ENCODE measurements at places on chromosomes 3 and 15. TPM values are rescaled to one million over a fixed set of nuclear protein-coding genes. Genes with fewer than 3 reads are reported as not detected.

The CDHR4 gene
- total RNA-seq, result 0.62 TPM

DNA sequence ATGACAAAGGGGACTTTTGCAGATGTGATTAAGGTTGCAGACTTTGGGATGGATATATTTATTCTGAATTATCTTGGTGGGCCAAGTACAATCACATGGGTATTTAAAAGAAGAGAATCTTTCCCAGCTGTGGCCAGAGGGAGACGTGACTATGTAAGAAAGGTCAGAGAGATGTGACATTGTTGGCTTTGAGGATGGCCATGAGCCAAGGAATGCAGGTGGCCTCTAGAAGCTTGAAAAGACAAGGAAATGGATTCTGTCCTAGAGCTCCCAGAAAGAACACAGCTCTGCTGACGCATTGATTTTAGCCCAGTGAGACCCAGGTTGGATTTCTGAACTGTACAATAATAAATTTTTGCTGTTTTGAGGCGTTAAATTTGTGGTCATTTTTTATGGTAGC is 616.0 kb upstream of the TBL1XR1 start:
- no peak for DNase-seq

DNA sequence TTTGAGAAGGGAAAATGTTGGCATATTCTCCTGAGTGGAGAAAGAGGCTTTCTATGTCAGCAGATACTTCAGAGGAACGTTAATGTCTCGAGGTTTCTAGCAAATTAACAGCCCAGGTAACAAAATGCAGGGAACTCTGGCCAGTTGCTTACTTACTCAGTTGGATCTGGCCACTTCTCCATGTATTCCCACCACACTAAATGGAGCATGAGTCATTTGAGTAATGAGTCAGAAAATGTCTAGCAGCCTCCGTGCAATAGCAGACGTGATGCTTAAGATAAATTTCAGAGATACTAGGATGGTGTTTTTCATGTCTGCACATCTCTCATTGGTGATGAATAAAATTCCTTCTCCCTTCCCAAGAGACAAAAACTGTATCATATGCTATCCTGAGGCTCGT is 671.5 kb downstream of the FHIT start:
- no peak for DNase-seq

The CBLB gene
- total RNA-seq, result 90.8 TPM

The SEMA6D gene
- total RNA-seq, result 8.8 TPM

The SLC35A5 gene
- total RNA-seq, result 36.4 TPM

GRCh38 chr3:130242850-130243569 is 102.5 kb upstream of the COL6A5 start:
- no peak for DNase-seq

DNA sequence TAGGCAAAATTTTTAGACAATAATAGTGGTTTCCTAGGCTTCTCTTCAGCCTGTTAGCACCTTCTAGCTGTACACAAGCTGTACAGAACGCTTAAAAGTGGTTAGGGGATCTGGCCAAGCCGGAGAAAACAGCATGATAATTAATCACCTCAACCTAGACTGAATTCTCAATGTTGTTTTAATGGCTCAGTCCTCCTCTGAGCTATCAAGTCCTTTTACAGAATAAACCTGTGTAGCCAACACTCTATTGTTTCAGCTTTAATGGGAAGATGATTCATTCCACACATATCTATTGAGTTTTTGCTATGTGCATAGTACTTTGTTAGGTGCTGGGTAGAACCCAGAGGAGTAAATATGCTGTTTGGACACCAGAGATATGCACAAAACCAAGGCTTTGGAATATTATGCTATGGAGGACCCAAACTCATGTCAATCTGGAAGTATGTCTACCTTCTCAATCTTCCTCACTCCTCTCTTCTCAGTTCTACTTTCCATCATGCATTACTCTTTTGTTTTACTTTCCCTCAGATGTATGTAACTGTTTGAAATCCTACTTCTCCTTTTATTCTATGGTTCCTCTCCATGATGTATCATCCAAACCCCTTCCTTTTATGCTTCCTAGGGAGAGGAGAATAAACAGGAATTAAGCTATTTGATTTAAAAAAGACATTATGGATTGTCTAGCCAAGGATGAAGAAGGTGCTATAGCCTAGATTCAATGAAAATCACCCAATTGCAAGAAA is 27.6 kb upstream of the UBE2E2 start:
- DNase-seq, result no peak

GRCh38 chr15:30979457-30979856 is 12.0 kb downstream of the MTMR10 start:
- DNase-seq, result no peak

Data from ureter (tissue), 1 donor.